ENCODE measurements at places on chromosomes 3 and 15.

- DNase-seq, result no peak
These were observed 123.3 kb upstream of the MME start for GRCh38 chr3:154956815-154957214.

- DNase-seq, result no peak
These were observed 11.8 kb upstream of the SCN10A start for GRCh38 chr3:38827791-38828190.

- DNase-seq, result no peak
These were observed 237.5 kb downstream of the UBE2E2 start for GRCh38 chr3:23440416-23441294.

DNA sequence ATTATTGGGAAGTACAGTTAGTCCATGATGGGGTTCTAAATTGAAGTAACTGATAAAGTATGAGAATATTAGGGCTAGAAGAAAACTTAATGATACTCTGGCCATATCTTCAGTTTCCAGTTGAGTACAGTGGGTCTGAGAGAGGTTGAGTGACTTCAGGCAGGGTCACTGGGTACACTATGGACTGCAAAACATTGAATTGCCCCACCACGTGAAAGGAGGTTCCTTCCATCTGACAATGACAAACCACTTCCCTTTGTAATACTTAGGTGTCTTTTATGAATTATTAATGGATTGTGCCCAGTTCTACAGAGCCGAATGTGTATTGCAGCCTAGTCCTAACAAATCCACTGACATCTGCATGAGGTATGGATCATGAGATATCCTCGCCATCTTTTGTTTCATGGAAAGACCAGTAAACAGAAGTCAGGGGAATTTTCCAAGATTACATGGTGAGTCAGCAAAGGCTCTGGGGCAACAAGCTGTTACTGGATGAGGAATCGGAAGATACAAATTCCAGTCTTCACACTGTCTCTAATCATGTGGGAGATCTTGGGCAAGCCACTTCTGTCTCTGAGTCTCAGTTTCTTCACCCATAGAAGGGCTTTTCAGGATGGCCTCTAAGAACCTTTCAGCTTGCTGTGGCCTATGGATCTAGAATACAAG, 66.5 kb upstream of the BCL6 start:
- no peak for DNase-seq

DNA sequence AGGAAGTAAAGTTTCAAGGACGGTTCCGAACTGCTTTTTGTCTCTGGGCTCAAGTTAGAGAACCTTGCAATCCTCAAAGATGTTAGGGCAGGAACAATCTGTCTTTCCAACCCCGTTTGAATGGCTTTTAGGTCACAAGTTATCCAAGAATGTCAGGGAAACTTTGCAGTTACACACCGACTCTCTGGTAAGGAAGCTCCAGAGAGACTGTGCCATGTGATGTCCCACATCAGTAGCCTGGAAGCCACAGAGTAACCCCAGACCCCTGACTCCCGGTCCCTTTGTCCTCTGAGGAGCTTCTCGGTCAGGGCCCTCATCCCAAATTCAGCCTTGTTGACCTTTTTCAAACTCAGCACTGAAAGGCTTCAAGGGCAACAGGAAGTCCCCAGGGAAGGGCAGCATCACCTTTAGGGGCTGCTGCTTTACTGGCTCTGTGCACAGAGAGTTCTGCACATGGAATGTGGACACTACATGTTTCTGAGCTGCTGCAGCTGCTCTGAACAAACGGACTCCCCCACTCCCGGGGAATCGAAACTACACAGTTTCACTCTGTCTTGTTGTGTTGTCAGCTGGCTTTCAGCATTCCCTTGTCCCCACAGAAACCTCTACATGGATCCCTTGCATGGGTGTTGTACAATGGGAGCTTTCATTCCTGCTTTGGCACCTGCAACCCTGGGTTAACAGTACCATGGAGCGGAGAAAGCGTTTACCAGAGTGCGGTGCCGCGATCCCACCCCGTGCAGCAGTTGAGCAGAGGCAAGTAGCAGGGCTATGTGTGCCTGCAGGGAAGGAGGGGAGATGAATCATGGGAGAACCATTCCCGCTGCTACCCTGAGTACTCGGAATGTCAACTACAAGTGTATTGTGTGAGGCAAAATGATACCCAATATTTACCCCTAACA, 408.2 kb upstream of the THBS1 start:
- peak; percentile 85 for DNase-seq

- DNase-seq, result no peak
These were observed 103.8 kb downstream of the GALK2 start for GRCh38 chr15:49273734-49274318.

GRCh38 chr3:3799173-3800079, at the start of gene LRRN1:
TSS of gene LRRN1 (plus strand) at chr3:3799431. CDS start at chr3:3844642, 45,211 bp downstream.
- peak; percentile 84 for DNase-seq

DNA sequence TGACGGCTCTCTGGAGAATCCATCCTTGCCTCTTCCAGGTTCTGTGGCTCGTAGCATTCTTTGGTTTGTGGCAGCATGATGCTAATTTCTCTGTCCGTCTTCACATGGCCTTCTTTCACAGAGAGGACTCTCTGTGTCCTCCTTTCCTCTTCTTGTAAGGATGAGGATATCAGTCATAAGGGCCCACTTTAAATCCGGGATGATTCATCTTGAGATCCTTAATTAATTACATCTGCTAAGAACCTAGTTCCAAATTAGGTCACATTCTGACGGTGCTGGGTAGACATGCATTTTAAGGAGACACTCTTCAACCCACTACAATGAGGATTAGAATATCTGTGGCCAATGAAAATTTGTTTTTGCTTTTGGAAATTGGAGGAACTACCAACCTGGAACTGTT, 15.7 kb upstream of the GXYLT2 start:
- DNase-seq, result no peak

- no peak for DNase-seq
These were observed 34.6 kb upstream of the EPHA6 start for GRCh38 chr3:96779810-96780209.

GRCh38 chr15:69104050-69104750, 56.2 kb upstream of the GLCE start:
- no peak for DNase-seq

GRCh38 chr15:59400103-59400813, 27.6 kb upstream of the MYO1E start:
- no peak for DNase-seq

DNA sequence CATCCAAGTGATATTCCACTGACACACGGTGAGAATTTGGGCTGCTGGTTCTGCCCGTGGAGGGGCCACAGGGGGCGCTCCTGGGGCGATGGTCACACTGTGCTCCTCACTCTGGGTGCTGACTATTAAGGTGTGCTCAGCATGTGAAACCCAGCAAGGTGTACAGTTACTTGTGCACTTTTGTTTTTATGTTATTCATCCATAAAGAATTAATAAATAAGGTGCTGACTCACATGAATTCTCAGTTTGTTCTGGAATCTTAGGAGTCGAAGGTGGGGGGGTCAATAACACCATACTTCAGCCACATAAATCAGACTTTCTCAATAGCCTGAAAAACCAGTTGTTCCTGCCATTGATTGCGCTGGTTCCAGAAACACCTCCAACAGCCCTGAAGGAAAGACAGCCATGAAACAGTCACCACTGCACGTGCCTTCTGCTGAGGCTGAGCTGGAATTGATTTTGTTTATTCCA, 53.5 kb upstream of the SPATA12 start:
- DNase-seq, result no peak

DNA sequence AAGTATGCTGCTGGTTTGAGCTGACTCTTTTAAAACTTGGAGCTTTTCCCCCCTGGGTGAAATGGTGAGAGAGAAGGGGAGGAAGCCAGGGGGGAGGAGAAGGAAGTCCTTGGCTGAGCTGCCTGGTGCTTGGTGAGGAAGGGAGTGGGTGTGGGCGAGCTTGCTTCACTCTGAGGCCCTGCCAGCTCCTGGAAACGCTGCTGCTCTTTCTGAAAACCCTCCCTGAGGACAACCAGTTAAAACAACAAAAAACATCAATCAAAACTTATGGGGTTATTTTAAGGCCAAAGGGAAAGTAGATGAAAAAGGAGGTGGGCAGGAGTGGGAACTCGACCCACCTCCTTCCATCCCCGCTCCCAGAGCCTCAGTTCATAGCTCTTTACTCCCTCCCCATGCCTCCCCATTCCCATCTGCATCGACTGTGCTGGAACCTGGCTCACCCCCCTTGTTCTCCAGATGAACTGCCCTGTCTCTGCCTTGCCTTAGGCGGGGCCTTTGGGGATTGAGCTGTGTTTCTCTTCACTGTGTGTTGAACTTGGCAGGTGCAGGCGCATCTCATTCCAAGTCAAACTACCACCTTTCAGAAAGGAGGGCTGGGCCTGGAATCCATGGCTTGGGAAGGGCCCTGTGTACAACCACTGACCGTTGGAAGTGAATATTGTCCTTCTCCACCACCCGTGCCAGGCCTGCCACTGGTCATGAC, 166.1 kb downstream of the ZNF621 start:
- DNase-seq, result no peak

DNA sequence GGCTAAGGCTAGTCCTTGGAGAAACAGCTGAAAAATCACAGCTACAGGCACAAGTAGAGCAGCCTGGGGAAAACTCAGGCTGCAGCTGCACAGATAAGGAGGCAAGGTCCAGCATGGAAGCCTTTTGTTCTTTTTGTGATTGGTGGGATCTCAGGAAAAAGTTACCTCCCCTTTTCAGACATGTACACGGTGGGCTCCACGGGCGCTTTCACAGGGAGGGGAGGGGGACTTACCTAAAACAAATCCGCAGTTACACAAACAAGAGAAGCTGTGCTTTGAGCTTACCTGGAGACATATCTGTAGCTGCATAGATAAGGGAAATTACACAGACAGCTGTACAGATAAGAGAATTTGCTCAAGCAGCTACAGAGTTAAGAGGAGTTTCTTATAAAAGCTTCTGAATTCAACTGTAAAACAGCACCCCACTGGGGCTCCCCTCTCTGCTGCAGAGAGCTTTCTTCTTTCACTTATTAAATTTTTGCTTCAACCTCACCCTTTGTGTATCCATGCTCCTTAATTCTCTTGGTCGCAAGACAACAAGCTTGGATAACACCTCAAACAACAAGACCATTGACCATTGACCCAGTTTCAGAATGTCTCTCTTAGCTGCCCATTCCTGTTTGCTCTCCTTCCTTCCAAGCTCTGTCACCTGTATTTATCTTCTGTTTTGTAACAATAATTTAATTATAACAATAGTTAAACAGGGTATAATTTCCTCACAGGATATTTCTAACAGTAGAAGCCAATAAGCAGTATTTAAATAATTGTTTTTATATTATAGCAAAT, 10.9 kb upstream of the CD200 start:
- no peak for DNase-seq

DNA sequence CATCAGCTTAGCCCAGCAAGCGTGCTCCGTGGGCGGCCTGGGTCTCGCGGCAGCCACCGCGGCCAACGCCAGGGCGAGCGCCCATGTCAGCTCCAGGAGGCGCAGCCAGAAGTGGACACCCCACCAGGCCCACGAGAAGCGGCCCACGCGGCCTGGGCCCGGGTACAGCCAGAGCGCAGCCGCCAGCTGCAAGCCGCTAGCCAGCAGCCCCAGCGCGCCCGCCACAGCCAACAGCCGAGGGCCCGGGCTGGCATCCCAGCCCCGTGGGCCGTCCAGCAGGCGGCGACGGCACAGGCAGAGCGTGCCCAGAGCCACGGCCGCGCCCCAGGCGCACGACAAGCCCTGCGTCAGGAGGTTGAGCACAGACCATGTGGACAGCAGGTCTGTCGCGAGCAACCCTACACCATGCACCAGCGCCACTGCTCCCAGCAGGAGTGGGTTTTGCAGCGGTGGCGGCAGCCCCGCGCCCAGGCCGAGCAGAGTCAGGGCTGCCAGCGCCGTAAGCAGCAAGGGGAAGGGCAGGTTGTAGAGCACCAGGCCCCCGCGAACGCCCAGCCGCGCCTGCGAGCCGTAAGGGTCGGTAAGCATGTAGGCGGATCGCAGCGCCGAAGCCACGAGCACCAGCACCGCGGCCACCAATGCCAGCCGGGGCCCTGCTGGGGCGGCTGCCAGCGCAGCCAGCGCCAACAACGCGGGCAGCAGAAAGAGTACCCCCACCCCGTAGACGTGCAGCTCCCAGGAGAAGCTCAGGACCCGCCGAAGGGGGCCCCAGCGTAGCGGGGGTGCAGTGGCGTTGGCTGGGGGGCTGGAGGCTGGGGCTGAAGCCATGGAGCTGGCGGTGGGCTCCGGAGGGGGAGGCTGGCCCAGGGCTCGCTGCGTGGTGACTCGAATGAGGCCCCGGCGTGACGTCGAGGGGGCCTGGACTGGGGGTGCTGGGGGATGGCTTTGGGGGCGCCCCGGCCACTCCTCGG, 4.9 kb downstream of the PRRT3 start:
- peak; percentile 89 for DNase-seq

DNA sequence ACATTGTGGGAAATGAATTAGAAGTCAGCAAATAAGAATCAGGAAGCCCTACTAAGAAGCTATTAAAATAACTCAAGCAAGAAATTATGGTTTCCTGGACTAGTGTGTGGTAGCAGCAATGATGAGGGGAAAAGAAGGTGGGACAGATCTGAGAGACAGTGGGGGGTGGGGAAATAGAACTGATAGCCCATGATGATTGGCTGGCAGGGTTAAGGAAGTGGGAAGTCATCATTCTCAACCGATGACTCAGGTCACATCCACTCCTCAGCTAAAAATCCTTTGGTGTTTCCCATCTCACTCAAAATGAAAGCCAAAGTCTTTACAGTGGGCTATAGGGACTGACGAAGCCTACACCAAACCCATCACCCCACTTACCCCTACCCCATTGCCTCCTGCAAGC, 153.9 kb upstream of the ARHGEF26 start:
- no peak for DNase-seq

- DNase-seq, result no peak
These were observed 238.0 kb upstream of the COL8A1 start for GRCh38 chr3:99400352-99400751.

GRCh38 chr3:53175613-53176540, 14.9 kb downstream of the PRKCD start:
- DNase-seq, result no peak

DNA sequence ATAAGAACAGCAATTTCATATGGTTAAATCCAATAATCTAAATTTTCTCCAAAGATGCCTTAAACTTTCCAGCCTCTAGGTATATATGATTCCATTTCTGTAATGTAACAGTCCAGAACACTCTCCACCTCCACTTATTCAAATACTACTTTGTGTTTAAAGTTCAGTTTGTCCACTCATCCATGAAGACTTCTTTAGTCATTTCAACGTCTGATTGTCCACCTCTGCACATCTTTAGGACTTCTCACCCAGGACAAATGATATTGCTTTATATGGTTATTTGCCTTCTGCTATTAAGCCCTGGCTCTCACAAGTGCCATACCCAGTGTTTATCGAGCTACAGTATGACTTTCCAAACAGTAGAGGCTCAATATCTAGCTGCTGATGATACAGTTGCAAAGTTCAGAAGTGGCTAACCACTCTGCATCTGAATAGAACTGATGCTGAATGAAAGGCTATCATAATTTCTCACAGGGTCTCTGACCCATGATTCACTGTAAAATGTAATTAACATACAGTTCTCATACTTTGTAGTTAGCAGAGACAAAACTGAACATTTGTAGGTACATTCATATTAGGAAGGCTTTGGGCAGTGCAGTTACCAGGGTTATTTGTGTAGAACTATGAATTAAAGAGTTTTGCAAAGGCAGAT, 93.7 kb upstream of the MBNL1 start:
- no peak for DNase-seq
